MV-4-11 (cell line): ENCODE measurements at places on chromosomes 3 and 15.

DNA sequence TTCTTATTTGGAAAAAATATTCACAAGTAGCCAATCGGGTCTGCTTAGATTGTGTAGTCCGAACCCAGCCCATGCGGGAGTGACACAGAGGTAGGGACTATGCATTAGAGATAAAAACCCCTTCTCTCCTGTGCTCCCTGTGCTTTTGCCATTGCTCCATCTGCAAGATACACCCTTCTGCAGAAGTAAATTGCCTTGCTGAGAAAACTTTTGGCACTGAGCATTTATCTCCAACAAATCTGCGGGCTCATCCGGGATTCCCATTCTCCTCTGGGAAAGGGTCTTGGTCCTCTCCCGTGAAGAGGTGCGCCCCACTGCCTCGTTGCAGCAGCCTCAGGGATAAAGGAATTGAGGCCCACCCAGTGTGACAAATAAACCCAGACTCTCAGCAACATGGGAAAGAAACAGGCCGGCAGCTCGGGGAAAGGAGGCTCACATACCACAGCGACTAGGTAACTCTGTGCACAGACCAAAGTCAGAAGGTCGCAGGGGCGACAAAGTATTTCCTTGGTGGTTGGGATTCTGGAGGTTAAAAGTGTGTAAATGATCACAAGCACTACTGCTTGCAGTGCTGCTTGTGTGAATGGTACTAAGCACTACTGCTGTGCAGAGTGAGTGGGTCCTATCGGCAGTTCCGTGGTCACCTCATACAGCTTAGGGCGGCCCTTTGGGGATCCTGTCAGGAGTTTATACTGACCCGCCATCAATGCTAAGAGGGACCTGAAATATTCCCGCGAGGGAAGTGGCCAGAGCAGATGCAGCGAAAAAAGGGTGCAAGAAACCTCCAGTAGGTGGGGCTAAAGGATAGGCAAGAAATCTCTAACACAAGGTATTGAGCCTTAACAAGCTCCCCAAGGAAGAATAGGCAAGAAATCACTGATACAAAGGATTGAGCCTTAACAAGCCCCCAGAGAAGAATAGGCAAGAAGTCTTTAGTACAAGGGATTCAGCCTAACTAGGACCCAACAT, 54.3 kb downstream of the GSK3B start:
- no peak for DNase-seq

- DNase-seq = peak; percentile 47
Measured at GRCh38 chr15:60297047-60297446, 100.7 kb downstream of the ANXA2 start.

- no peak for DNase-seq
Measured at GRCh38 chr15:97319291-97319690, 641.2 kb upstream of the ARRDC4 start.

GRCh38 chr3:14601692-14602005, 49.9 kb upstream of the CCDC174 start:
- no peak for DNase-seq

DNA sequence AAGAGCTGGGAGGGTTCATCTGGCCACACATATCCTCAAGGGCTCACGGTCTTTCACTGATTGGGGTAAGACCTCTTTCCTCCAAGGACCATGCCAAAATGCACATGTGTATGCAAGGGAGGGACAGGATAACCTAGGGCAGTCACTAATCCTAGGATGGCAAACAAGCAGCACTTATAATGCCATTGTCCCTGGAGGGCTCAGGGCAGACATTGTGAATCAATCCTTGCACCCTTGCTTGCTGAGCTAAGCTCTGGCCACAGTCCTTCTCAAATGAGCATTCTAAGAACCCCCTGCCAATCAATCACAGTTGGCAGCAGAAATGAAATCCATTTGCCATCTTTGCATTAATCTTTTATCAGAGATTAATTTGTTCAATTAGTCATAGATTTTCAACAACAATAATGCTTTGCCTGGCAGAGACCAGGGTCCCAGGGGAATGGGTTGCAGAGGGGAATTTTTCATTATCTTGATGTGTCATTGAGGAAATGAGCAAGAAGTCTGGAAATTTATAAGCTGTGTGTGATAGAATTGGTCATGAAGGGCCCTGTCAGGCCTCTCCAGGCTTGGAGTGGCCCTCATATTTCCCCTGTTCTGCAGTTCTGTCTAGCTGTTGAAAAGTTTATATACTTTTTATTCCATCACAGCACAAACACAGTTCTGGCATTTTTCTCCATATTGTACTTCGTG, 57.2 kb upstream of the KY start:
- DNase-seq = no peak

DNA sequence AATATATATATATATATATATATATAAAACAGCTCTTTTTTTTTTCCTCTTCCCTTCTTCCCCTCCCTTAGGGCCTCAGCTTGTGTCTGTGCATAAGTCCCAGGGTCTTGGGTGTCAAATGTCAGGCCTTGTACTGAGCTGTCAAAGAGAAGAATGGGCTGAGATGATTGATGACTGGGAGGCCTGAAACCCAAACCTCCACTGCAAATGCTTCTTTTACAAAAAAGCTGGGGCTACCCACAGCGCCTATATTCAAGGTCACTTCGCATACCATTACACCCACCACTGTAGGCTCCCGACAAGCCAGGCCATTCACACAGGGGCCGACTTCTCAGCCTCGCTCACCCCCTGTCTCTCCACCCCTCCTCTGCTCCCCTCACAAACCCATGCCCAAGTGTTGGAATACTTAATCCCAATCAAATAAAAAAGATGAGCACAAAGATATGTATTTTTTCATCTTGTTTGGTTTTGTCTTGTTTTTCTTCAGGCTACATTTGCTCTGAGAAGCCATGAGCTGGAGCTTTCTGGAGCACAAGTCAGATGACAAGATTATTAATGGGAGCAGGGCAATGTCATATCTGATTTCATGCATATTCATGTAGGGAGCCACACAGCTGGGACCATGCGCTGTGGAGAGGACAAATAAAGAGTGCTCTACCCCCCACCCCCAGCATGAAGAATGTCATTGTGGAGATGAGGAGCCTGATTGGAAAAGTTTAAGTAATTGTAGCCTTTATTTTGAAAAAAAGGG, 614.4 kb upstream of the NR2F2 start:
- no peak for DNase-seq

GRCh38 chr3:157423337-157423736, 13.3 kb upstream of the PTX3 start:
- no peak for DNase-seq

GRCh38 chr3:116034086-116034485, 410.8 kb downstream of the GAP43 start:
- no peak for DNase-seq

DNA sequence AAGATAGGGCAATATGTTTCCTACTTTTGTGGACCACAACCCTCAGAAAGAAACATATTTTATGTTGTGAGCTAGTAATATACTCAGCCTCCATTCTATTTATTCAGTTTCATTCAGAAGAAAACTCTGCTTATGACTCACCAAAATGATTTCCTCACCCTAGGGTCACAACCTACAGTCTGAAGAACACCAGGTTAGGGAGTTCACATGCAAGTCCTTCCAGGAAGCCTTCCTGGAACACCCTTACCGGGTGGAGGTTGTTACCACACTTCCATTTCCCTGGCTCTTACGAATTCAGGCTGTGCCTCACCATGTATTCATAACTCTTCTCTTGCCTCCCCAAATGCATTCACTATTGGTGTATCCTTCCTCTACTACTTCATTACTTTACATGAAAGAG, 228.0 kb upstream of the ADAMTS9 start:
- DNase-seq = no peak

DNA sequence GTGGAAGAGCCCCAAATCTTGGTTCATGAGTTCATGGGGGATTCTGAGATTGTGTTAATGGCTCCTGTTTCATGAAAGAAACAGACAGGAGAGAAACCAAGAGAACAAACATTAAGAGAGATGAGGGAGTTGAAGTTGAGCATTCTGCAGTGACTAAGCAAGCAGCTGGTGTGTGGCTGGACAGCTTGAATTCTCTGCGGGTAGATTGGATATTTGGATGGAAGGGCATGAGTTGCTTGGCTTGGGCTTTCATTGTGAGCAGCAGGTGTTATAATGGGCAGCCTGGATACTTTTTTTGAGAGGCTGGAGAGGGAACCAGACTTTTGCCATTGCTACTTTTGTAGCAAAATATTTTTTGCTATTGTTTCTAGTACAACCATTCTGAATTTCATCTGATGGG, 346.8 kb upstream of the SATB1 start:
- no peak for DNase-seq

- DNase-seq = no peak
Measured at GRCh38 chr3:178508443-178508825, 27.8 kb upstream of the KCNMB2 start.

DNA sequence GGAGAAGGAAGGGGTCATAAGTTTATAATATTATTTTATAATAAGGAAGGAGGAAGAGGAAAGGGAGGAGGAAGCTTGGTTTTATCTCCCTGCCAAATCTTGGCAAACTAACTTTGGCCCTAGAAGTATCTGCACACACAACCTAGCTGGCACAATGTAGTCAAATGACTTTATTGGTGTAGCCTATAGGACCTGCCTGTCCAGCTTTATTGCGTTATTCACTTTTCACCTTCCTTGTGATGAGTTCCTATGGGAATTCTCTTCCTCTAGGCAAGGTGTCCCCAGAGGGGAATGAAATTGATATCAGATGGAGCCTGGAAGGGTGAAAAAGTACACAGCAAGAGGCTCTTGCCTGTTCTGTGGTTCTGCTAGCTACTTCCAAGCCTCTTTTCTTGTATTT, 111.2 kb upstream of the SLC25A36 start:
- no peak for DNase-seq

DNA sequence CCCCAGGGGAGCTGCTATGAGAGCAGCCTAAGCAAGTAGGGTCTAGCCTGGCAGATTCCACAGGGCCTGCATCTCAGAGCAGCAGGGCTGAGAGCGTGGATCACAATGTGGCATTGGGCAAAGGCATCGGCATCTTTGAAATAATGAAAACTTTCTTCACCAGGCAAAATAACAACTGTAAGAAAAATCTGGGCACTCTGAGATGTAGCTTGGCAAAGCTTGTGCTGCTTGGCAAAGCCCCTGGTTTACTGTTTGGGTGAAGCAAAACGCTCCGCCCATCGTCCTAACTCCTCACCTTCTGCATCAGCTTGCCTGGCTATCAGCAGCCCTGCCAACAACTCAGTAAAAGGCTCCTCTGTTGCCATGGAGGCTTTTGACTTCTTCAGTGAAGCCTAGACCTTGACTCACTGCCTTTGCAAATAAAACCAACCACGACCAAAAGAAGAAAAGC, 212.8 kb upstream of the EIF1B start:
- no peak for DNase-seq

GRCh38 chr3:53728606-53729005, 117.6 kb downstream of the CHDH start:
- no peak for DNase-seq

GRCh38 chr3:188268336-188268735, 114.4 kb downstream of the LPP start:
- no peak for DNase-seq

DNA sequence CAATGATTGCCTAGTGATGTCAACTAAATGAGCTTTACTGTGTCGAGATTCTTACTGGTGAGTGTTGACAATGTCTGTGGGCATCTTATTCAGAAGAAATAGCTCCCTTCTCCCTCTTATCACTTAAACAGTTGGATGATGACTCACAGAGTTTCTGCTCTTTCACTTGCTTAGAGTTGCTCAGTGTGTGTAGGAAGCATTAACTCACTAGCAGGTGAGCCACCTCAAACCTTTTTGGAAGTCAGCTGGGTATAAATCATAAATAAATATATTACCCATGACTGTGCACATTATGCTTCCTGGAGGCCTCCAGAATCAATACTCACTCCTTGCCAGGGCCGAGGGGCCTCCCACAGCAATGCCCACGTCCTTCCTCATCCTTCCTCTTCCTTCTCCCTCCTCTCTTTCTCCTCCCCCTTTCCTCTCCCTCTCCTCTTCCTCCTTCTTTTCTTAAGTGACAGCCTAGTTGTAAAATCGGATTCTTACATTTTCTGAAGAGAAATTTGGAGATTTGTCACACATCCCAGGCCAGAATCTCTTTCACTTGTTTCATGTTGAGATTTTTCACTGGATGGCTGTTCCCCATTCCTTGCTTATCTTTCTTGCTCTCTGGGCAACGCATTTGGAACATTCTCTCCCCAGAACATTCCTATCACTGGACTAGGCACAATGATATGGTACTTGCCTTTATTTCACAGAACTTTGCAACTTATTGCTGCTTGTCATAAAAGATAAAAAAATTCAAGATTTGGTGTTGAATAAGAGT, 17.5 kb downstream of the SHC4 start:
- DNase-seq = peak; percentile 54

DNA sequence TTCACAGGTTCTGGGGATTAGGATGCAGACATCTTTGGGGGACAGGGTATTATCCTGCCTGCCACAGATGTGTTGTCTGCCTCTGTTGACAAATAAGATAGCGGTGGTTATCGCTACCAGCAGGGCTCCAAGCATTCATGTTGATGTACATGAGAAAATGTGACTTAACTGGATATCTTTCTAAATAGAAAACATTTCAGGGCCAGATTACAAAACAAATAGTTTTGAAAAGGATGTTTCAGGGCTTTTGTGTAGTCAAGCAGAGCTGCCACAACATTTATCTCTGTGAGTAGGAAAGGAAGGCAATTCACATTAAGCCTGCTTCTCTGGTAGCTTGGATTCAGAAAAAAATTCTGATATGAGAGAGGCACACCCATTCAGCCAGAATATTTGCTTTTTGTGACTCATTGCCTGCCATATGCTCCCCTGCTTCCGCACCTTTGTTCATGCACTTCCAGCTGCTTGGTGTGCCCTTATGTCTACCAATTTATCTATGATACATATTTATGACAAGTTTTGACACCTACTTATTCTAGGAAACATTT, 22.8 kb downstream of the PLS1 start:
- no peak for DNase-seq

GRCh38 chr15:68653801-68654200, 75.0 kb downstream of the CORO2B start:
- no peak for DNase-seq

DNA sequence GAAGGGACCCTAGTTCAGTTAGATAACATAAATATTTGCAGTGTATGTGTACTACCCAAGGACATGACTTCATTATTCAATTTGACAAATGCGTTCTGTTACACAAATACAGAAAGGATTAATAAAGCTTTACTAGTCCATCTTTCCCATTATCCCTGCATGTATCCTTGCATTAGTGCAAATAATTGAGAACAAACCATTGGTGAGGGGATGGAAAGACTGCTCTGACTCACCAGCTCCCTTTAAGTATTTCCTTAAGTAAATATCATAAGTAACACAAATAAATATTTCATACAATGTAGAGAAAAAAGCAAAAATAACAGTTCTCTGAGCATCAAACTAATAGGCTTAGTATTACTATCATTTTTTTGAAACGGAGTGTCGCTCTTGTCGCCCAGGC, 1.9 kb upstream of the GPD1L start:
- no peak for DNase-seq

GRCh38 chr3:179265875-179266274, 15.0 kb upstream of the KCNMB3 start:
- no peak for DNase-seq
